Upper lobe of left lung (tissue), 6 donors: ENCODE measurements at places on chromosomes 3 and 15. TPM values are rescaled to one million over a fixed set of nuclear protein-coding genes. Genes with fewer than 3 reads are reported as not detected.
A peak's percentile ranks its signal among the peaks of the same experiment; 100 is the strongest.

SNTN gene
- 14.7 TPM for total RNA-seq

GOLGA6B gene
- total RNA-seq: not detected

TRIM71 gene
- total RNA-seq: 6.0 TPM

ACVR2B gene
- total RNA-seq: 9.4 TPM

OR5H15 gene
- total RNA-seq: not detected

SERINC4 gene
- total RNA-seq: not detected

SPINK8 gene
- total RNA-seq: not detected

DNA sequence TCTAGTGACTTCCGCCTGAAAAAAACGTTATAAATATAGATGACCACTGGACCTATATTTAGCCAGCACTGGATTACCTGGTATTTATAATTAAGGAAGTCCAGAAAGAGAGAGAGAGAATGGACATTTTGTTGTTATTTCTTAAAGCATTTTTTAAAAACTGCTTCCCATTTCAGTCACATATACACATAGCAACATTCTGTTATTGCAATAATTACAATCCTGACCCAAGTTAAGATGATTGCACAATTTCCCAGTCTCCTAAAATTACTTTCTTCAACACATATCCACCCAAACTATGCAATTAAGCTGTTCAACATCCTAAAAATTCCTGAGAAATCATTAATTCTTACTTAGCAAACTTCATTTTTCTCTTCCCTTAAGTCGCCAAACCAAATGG, 37.7 kb downstream of the PCSK6 start:
- no peaks in the 10 kb centered on the region for H3K27me3 ChIP-seq
- no peaks in the 10 kb centered on the region for H3K36me3 ChIP-seq
- H3K4me3 ChIP-seq: no peak overlapping the region
- no peak for DNase-seq

GRCh38 chr3:116034794-116035193, 410.5 kb downstream of the LSAMP start:
- H3K27me3 ChIP-seq: no peaks in the 10 kb centered on the region
- no peaks in the 10 kb centered on the region for H3K36me3 ChIP-seq
- DNase-seq: no peak
- no peak overlapping the region for H3K27ac ChIP-seq

DNA sequence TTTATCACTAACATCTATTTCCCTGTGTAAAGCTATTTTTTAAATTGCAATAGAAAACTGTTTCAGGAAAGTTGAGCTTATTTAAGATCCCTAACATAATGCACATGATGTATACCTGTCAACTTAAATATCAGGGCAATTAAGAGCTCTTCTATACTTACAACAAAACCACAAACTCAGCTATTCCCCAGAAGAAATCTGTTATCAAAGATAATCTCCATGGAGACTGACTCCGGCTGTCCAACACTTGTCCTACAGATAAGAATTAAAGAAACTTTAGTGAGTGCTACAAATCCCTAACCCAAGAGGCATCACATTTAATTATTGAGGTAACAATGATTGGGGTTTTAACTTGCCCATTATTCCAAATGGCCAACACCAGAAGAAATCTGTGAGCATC, 3.4 kb downstream of the SELENOK start:
- H3K4me3 ChIP-seq: no peak overlapping the region
- peaks cover 23% of the 10 kb centered on the region for H3K4me1 ChIP-seq
- H3K36me3 ChIP-seq: no peaks in the 10 kb centered on the region
- no peak overlapping the region for H3K27ac ChIP-seq
- no peaks in the 10 kb centered on the region for H3K27me3 ChIP-seq

DNA sequence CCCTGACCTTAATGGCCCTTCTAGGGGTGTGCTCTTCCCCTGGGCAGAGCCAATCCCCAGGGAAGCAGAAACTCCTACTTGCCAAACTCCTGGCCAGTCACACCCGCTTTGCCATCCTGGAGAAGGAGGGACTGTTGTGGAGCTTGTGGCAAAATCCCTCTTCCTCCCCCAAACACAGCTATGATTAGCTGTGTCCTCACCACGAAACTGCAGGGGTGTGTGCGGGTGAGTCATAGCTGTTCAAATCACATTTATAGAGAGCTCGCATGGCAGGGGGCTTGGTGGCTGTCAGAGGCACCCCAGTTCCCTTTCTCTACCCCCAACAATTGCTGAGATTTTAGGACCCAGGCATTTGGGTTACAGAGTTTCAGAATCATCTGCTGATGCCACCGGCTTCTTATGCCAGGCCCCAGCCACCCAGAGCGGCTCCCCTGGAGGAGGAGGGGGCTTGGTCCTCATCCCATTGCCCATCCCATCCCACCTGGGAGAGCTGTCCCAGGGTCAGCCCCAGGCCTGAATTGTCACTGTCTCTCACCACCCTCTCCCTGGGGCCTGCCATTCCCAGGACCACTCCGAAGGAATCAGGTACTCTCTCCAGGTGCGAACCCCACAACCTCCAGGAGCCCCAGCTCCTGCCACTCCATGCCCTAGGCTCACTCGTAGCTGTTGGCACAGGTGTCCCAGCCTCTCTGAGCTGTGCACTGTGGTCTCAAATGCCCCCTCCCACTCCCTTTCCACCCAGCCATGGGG, 28.8 kb upstream of the MAGEF1 start:
- no peaks in the 10 kb centered on the region for H3K36me3 ChIP-seq
- no peaks in the 10 kb centered on the region for H3K4me1 ChIP-seq
- no peak overlapping the region for H3K4me3 ChIP-seq
- DNase-seq: no peak
- no peaks in the 10 kb centered on the region for H3K27me3 ChIP-seq
- no peak overlapping the region for H3K27ac ChIP-seq

DNA sequence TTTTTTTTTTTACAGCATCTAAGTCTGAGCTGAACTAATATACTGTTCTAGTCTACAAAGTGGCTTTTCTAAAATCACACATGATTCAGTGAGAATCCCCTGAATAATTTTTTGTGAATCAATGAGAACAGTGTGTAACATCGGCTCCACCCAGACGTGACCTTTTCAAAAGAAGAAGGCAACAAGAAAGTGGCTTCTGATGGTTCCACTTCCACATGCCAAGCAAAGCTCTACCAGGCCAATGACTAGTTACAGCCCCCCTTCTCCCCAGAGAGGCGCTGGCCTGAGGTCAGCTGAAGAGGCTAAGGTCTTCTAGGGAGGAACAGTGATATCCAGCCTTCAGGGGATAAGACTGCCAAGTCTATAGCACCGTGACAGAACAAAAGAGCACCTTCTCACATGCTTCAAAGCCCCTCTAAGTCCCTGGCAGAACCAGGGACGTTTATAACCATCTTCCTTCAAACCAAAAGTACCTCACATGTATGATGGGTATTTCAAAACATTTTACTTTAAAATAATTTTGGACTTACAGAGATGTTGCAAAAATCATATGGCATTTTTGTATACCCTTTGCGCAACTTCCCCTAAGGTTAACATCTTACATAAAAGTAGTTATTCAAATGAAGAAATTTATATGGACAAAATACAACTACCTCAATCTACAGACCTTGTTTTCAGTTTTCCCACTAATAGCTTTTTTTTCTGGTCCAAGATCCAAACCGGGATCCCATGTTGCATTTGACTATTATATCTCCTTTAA, 177.9 kb downstream of the OSBPL10 start:
- H3K36me3 ChIP-seq: no peaks in the 10 kb centered on the region
- H3K27ac ChIP-seq: no peak overlapping the region
- no peaks in the 10 kb centered on the region for H3K27me3 ChIP-seq
- no peaks in the 10 kb centered on the region for H3K4me1 ChIP-seq

- no peaks in the 10 kb centered on the region for H3K27me3 ChIP-seq
- DNase-seq: peak; percentile 61
- peaks cover 12% of the 10 kb centered on the region for H3K4me1 ChIP-seq
- H3K36me3 ChIP-seq: no peaks in the 10 kb centered on the region
These were observed 29.1 kb downstream of the ANKRD28 start for GRCh38 chr3:15768421-15769255.

DNA sequence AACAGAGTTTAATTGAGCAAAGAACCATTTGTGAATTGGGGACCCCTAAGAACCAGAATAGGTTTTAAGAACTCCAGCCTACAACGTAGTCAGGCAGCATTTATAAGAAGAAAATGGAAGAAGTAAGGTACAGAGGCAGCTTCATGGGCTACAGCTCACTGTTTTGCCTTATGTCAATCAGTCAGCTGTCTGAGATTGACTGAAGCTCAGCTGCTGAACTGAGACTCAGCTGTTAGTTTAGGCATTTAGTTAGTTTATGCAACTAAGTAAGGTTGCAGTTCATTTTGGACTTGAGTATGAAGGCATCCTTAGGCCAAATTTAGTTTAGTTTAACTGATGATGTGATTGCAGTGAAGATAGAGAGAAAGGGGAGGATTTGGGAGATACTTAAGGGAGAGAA, 34.1 kb upstream of the RASA2 start:
- H3K4me3 ChIP-seq: no peak overlapping the region
- no peaks in the 10 kb centered on the region for H3K36me3 ChIP-seq
- DNase-seq: no peak
- H3K27ac ChIP-seq: no peak overlapping the region

DNA sequence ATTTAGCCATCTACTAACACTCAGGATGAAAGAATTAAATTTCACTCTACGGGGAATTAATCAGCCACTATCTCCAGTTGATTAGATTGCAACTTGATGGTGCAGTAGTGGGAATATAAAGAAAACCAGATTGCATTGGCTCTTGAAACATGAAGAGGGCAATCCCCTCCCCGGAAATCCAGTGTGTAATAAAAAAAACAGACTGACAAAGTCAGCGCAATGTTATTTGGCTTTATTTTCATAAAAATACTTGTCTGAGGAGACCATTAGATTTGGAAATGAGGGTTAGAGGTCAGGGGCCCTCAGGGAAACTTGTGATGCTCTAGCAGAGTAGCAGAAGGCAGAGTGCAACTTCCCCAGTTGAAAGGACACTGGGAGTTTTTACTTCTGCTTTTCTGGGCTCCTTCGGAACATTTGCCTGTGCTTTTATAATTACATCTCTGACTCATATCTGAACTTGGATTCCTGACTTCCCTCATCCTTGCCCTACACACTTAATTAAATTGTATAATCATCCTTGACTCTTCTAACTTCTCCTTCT, 326.8 kb downstream of the TUSC7 start:
- H3K36me3 ChIP-seq: no peaks in the 10 kb centered on the region
- peak overlapping the region; percentile 75 for H3K27ac ChIP-seq
- no peak overlapping the region for H3K4me3 ChIP-seq
- no peak for DNase-seq

DNA sequence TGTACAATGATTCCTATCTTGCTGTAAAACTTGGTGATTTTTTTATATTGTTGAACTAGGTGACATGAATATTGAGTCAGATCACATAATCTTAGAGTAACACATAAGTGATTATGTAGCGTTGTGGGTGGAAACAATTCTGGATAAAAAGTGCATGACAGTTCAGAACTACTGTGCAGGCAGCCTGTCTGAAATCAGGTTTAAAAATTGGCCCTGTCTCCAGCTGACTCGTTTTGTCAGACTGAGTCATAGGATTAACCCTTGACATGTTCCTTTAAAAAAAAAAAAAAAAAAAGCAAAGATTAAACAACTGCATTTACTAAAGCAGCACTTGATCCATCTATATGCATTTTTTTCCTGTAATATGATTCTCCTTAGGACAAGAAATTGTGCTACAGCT, 160.0 kb upstream of the CGNL1 start:
- no peak overlapping the region for H3K27ac ChIP-seq
- DNase-seq: no peak
- H3K36me3 ChIP-seq: no peaks in the 10 kb centered on the region
- H3K27me3 ChIP-seq: no peaks in the 10 kb centered on the region
- H3K4me1 ChIP-seq: peaks cover 16% of the 10 kb centered on the region
- H3K4me3 ChIP-seq: no peak overlapping the region

- no peaks in the 10 kb centered on the region for H3K27me3 ChIP-seq
- no peak overlapping the region for H3K4me3 ChIP-seq
- H3K27ac ChIP-seq: no peak overlapping the region
- H3K36me3 ChIP-seq: no peaks in the 10 kb centered on the region
- DNase-seq: no peak
These were observed 127.1 kb upstream of the ANKRD28 start for GRCh38 chr3:15924914-15925313.

DNA sequence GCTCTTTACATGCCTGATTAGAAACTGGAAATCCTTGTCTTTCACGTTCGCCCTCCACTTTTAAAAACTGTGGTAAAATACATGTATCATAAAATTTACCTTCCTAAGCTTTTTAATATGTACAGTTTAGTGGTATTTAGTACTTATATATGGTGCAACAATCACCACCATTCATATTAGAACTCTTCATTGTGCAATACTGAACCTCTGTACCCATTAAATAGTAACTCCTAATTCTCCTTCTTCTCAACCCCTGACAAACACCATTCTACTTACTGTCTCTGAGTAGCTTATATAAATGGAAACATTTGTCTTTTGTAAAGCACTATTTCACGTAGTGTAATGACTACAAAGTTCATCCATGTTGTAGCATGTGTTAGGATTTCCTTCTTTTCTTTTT, 28.2 kb downstream of the GRM2 start:
- H3K4me3 ChIP-seq: no peak overlapping the region
- no peaks in the 10 kb centered on the region for H3K27me3 ChIP-seq
- no peaks in the 10 kb centered on the region for H3K4me1 ChIP-seq
- no peak overlapping the region for H3K27ac ChIP-seq
- no peaks in the 10 kb centered on the region for H3K36me3 ChIP-seq

DNA sequence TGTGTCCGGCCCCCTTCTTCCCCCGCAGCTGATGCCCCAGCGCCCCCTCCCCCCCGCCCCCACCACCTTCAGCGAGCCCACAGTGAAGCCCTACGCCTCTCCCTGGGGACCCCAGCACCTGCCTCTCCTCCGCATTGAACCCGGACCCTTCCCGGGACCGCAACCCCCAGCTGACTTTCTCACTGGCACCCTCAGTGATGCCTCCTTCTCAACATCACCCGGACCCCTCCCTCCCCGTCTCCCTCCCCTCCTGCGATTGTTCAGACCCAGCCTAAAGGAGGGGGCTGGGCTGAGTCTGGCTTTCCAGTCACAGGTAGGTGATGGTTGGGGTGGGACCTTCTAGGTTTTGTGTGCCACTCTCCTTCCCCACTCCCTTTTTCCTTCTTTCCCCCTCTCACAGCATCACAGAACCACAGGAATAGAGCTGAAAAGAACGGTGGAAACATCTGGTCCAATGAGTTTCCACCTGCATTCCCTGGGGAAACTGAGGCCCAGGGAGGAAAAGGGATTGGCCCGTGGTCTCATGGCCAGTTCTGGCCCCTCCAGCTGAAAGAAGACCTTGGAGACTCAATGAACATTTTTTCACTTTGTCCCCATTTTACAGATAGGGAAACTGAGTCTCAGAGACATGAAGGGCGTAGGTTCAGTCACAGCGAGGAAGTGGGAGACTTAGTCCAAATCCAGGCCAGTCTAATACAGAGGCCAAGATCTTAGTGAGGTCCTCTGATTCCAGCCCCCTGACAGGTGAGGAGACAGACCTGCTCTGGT, 828 bp downstream of the CAND2 start:
- peak overlapping the region; percentile 58 for H3K4me3 ChIP-seq
- DNase-seq: no peak
- no peaks in the 10 kb centered on the region for H3K27me3 ChIP-seq
- H3K4me1 ChIP-seq: peaks cover 17% of the 10 kb centered on the region

GRCh38 chr3:54691289-54691771, 236.5 kb downstream of the LRTM1 start:
- H3K4me3 ChIP-seq: no peak overlapping the region
- no peaks in the 10 kb centered on the region for H3K27me3 ChIP-seq
- no peak for DNase-seq
- H3K27ac ChIP-seq: no peak overlapping the region
- no peaks in the 10 kb centered on the region for H3K36me3 ChIP-seq

GRCh38 chr15:31486906-31487695, 160.5 kb downstream of the KLF13 start:
- no peak overlapping the region for H3K4me3 ChIP-seq
- H3K27ac ChIP-seq: no peak overlapping the region
- H3K4me1 ChIP-seq: peaks cover 39% of the 10 kb centered on the region
- no peaks in the 10 kb centered on the region for H3K36me3 ChIP-seq
- no peak for DNase-seq
- H3K27me3 ChIP-seq: no peaks in the 10 kb centered on the region
